Daoy (cell line): ENCODE measurements at places on chromosomes 5 and 9. TPM values are rescaled to one million over a fixed set of nuclear protein-coding genes. Genes with fewer than 3 reads are reported as not detected.

Gene DENND4C
- total RNA-seq, result 9.1 and 10.5 TPM in 2 replicates

Gene HTR1A
- not detected in 2 replicates for total RNA-seq

Gene FOXD4
- 0.91 TPM in 1 of 2 replicates, not detected in the other for total RNA-seq

Gene CDX1
- total RNA-seq, result 0.06 and 1.3 TPM in 2 replicates

Gene SPINK9
- not detected in 2 replicates for total RNA-seq

Gene ADGRV1
- total RNA-seq, result 10.6 and 15.4 TPM in 2 replicates

Gene FGF1
- 0.33 and 0.63 TPM in 2 replicates for total RNA-seq

Gene CLIC3
- 0.18 and 3.9 TPM in 2 replicates for total RNA-seq

Gene KLHL3
- total RNA-seq, result 0.15 and 0.80 TPM in 2 replicates

Gene FAM221B
- not detected in 2 replicates for total RNA-seq

Gene ARL14EPL
- total RNA-seq, result 1.3 TPM in 1 of 2 replicates, not detected in the other

Gene TTC16
- 0.06 TPM in 1 of 2 replicates, not detected in the other for total RNA-seq

Gene ZFAND5
- total RNA-seq, result 113 and 114 TPM in 2 replicates

Gene SHISAL2B
- not detected in 2 replicates for total RNA-seq

Gene PCDHB5
- 20.6 and 21.7 TPM in 2 replicates for total RNA-seq

Gene STPG3
- total RNA-seq, result not detected in 2 replicates

Gene PPIP5K2
- total RNA-seq, result 60.3 and 61.8 TPM in 2 replicates

Gene FOXD4L4
- 0.18 and 0.34 TPM in 2 replicates for total RNA-seq

Gene C5orf52
- total RNA-seq, result not detected in 2 replicates

Gene GFM2
- total RNA-seq, result 43.9 and 48.1 TPM in 2 replicates

Gene KCNMB1
- total RNA-seq, result 0.80 and 0.86 TPM in 2 replicates

Gene SMIM33
- total RNA-seq, result not detected in 2 replicates

Gene PDLIM4
- 94.7 and 103 TPM in 2 replicates for total RNA-seq

Gene CCDC187
- not detected in 2 replicates for total RNA-seq

Gene FOXD4L6
- total RNA-seq, result not detected in 2 replicates

Gene FIBCD1
- 3.3 and 11.0 TPM in 2 replicates for total RNA-seq

Gene OR2V2
- not detected in 2 replicates for total RNA-seq

Gene IFNK
- not detected in 2 replicates for total RNA-seq

Gene ADAMTS12
- total RNA-seq, result 3.5 TPM in 2 replicates

Gene AGXT2
- total RNA-seq, result not detected in 2 replicates
